ENCODE measurements at places on chromosomes 16 and 17.

GRCh38 chr16:79754501-79754900, 154.0 kb upstream of the MAF start:
- DNase-seq = no peak

DNA sequence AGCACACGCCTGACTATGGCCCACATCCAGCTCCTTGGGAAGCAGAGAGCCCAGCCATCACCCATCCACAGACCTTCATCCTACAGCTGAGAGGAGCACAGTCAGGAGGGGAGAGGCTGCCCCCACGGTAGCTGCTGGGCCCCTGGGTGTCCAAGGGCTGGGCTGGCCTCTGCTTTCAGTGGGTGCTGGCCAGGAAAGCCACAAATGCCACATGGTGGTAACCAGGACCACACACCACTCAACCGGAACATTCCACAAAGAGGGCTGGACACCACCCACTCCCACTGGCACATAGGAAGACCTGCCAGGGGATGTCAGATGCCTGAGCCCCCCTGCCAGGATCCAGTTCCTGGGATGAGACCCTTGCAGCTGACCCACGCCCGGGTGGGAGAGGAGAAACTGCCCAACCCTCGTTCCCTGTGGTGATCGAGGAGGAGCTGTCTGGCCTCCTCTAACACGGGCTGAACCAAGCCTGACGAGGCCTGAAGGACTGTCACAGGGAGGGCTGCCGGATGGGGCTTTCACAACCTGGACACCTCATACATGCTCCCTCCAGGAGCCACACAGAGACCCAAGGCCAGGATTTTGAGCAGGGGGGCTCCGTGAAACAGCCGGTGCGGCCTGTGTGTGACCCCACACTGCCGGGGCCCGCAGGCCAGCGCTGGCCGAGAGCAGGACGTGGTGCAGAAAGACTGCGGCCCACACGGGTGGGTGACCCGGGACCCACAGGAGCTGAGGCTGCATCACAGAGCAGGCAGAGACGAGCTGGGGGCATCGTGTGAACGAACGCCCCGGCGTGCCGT, 30.7 kb downstream of the PIEZO1 start:
- DNase-seq = no peak

DNA sequence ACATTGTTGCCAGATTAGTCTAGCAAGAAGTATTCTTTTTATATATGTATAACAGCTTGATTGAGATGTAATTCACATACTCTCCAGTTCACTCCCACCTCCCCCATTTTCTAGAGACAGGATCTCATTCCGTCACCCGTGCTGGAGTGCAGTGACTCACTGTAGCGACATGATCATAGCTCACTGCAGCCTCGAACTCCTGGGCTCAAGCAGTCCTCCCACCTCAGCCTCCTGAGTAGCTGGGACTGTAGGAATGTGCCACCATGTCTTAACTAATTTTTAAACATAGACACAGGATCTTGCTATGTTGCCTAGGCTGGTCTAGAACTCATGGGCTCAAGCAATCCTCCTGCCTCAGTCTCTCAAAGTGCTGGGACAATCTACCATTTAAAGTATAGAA, 3.3 kb upstream of the RSAD1 start:
- DNase-seq = no peak

GRCh38 chr16:56628486-56629350, 3.1 kb downstream of the MT1E start:
- DNase-seq = no peak

- no peak for DNase-seq
Observed at GRCh38 chr17:39972271-39972670, 8.3 kb upstream of the PSMD3 start.

Data from T follicular helper cell (primary cell).